Fibroblast of lung (primary cell): ENCODE measurements at places on chromosomes 6 and 20. TPM values are rescaled to one million over a fixed set of nuclear protein-coding genes. Genes with fewer than 3 reads are reported as not detected.

- peak; percentile 48 for DNase-seq
These were observed 118.8 kb downstream of the RALGAPA2 start for GRCh38 chr20:20593447-20594170.

DNA sequence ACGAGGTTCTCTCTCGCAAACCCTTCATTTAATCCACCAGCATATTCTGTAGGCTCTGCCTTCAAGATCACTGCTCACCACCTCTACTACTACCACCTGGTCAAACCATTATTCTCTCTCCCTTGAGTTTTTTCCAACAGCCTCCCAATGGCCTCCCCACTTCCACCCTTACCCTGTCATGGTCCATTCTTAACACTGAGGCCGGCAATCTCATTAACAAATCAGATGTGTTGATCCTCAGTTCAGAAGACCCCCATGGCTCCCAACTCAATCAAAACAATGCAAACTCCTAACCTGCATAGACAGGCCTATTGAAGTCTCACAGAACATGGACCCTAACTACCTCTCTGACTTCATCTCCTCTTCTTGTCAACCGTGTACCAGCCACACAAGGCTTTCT is 2.2 kb downstream of the AURKA start:
- DNase-seq = no peak

DNA sequence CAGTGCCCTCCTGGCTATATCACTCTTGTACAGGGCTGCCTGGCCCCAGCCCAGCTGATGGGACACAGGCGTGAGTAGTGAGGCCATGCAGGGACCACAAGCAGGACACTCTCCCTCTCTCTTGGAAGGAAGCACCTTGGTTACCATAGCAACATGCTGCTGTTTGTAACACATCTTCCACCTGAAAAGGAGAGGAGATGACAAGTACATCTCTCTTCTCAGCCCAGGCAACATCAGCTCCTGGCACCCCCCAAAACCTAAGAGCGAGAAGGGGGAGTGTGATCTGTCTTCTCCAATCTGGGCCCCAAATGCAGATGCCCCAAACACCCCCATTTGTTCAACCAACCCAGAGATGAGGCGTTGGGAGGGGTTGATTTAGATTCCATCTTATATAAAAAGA is 49.9 kb downstream of the KCNB1 start:
- DNase-seq = no peak

DNA sequence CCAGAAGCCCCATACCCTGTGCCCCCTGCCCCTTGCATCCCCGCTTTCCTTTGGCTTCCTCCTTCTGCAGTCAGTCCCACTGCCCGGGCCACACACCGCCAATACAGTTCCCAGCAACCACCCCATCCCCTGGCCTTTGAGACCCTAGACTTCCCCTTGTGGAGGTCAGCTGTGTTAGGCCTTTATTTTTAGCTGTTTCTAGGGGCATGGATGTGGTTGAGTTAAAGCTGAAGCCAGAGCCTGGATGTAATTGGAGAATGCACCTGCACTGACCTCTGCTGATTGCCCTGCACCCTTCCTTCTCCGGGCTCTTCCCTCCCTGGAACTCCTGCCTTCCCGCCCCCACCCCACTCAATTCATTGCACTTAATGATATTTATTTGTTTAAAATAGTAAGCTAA is 33.9 kb downstream of the LYRM2 start:
- DNase-seq = no peak

DNA sequence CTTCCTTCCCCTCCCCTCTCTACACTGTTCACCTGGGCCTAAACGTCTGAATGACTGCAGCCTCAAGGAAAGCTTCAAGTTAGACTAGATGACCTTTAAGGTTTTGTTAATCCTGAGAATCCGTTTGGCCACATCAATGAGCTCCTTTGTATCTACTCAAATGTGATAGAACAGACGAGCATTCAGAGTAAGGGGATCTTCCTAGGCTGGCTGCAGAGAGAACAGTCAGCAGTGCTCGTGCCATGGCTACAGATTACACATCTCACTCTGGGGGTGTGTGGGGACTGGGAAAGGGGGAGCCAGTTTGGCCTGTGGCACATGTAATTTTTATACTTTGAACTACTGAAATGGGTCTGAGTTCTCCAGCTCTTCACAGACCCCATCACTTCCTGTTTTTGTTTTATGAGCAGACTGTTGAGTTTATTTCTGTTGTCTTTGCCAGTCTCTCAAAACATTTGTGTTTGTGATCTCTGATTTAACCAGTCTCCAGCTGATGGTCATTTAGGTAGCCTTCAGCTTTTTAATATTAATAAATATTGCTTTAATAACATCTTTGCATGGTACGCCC is 50.9 kb downstream of the KCNS1 start:
- no peak for DNase-seq

GRCh38 chr6:31829633-31830283 is 2.2 kb downstream of the HSPA1B start:
- DNase-seq = peak; percentile 71

GRCh38 chr6:125038925-125039324 is 76.7 kb downstream of the RNF217 start:
- no peak for DNase-seq

GRCh38 chr6:105428342-105428957 is 25.6 kb upstream of the PREP start:
- DNase-seq = peak; percentile 69

TMEM244 gene
- total RNA-seq = not detected in 2 replicates

ZFP57 gene
- not detected in 2 replicates for total RNA-seq

- peak; percentile 19 for DNase-seq
These were observed 32.0 kb downstream of the ERMARD start for GRCh38 chr6:169783401-169783800.

DNA sequence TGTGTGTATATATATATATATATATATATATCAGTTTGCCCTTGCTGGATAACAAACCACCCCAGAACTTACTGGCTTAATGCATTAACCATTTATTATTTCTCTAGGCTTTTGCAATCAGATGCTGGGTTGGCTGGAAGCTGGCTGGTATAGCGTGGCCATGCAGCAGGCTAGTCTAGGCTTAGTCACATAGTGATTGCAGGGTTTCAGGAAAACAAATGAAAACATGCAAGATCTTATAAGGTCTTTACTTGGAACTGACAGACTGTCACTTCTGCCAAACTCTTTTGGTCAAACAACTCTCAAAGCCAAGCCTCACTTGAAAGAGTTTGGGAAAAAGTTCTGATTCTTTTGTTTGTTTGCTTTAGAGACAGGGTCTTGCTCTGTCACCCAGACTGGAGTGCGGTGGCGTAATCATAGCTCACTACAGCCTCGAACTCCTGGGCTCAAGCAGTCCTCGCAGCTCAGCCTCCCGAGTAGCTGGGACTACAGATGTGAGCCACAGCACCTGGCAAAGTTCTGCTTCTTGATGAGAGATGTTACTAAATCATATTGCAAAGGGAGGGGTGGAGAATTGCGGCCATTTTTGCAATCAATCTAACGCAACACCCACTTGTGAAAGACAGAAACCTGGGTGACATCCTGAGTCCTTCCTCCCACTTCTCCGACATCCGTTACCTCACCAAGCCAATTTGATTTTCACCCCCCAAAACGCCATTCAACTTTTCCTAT is 74.6 kb upstream of the RNF24 start:
- peak; percentile 74 for DNase-seq
